CD4-positive, alpha-beta T cell (primary cell): ENCODE measurements at places on chromosomes 6 and 20.
A peak's percentile ranks its signal among the peaks of the same experiment; 100 is the strongest.

GRCh38 chr6:110609101-110609500 is 132.7 kb upstream of the SLC22A16 start:
- DNase-seq = no peak

DNA sequence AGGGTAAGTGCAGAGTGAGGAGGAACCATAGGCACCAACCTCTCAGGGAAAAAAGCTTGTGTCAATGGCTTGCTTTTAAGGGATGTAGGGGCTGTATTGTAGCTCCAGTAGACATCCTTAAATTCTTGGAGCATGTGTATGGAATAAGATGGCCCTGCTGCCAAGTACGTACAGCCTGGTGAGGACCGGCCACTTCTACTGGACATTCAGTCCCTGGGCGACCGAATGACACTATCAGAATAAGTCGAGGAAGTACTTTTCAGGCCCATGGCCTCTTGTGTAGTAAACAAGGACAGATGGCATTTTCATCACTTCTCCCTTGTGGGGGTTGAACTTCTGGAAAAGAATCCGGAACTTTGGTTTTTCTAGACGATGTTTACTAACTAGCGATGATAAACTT is 32.8 kb downstream of the GFRA4 start:
- DNase-seq = no peak

DNA sequence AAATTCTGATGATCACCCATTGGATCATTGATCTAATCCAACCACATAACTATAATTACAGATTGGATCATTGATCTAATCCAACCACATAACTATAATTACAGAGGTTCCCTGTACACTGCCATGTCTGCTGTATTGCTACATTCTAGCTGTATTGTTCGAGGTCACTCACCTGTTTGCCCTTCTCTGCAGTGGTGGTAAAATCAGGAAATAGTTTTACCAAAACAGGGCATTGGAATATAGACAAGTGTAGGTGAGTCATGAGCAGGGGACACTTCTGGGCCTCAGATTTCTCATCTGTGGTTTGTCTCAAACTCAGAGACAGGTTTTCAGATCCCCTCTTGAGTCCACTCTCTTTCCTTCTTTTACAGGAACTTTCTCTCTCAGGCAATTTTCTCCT is 9.0 kb upstream of the AFDN start:
- no peak for DNase-seq

DNA sequence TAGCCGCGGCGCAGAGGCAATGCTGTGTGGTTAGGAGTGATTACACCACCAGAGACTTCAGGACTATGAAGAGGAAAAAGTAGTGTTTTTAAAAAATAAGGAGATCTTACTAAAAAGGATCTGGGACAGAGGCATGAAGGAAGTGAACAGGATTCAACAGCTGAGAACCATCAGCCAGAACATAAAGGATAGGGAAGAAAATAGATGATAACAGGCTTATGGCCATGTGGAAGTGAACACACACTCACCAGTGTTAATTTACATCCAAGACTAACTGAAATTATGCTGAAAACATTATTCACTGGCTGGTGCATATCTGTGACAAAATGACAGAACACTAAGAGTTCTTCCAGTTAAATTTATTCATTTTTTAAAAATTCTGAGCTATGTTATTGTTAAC is 47.5 kb upstream of the BCLAF1 start:
- no peak for DNase-seq

DNA sequence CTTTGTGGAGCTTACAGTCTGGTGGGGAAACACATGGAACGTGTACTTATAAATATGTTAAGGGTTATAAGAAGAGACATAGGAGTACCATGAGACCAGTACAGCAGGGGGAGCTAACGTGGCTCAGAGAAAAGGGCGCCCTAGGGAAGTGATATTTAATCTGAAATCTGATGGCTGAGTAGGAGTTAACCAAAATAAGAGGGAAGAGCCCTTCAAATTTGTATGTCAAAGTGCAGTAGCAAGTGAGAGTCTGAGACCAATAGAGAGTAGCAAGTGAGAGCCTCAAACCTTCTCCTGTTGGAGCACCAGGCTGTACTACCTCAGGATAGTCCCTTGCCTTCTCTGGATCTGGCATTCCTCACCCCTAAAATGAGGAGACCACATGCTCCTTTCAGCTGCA is 6.1 kb upstream of the PKIG start:
- no peak for DNase-seq

GRCh38 chr6:31353384-31353945 is 3.5 kb downstream of the HLA-B start:
- no peak for DNase-seq

DNA sequence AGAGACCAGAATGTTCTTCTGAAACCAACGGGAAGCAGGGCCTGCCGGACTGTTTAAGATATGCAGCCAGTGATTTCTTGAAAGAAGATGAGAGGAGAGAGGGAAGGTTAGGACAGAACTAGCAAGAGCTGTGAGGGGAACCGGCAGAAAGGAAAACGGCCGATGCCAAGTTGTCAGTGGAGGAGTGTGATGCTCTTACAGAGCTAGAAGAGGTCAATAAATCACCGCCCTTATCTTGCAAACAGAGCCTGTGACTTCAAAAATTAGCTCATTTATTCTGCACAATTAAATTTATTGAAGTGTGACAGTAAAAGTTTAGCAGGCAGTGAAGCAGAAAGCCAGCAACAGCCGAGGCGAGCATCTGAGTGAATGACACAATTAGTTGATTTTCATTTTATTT is 509.5 kb upstream of the ID4 start:
- DNase-seq = no peak

DNA sequence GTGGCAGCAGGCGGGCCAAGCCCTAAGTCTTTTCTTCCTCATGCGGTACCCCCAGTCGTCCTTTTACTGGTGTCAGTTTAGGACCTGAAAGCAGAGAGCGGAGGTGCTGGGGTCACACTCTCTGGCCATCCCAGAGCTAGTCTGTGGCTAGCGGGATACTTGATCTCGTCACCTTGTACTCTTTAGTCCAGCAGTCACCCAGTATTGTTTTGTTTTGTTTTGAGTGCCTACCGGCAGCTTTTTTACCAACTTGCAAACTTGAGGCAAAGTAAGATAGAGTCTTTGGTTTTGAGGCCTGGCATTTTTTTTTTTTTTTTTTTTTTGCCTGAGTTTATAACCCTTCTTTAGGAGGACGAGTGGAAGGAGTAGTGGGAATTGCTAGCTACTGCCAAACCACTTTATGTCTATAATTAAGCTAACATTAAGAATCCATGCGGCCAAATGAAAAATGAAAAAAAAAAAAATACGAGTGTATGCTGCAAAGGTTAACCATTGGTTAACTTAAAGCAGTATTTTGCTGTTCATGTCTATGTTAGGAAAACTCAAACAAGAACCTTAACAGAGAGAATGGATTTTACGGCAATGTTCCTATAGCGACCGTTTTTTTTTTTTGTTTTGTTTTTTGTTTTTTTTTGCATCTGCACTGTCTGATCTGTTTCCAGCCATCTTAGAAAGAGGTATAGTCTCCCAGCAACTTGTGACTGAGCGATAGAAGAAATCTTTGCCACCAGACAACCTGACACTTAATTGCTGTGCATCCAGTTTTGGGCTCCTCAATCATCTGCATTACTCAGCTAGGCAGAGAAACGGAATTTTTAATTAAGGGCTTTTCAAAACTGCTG is 56.9 kb downstream of the FAM217A start:
- no peak for DNase-seq

- DNase-seq = no peak
Observed at GRCh38 chr6:13113981-13114593, 214.2 kb downstream of the TBC1D7 start.

DNA sequence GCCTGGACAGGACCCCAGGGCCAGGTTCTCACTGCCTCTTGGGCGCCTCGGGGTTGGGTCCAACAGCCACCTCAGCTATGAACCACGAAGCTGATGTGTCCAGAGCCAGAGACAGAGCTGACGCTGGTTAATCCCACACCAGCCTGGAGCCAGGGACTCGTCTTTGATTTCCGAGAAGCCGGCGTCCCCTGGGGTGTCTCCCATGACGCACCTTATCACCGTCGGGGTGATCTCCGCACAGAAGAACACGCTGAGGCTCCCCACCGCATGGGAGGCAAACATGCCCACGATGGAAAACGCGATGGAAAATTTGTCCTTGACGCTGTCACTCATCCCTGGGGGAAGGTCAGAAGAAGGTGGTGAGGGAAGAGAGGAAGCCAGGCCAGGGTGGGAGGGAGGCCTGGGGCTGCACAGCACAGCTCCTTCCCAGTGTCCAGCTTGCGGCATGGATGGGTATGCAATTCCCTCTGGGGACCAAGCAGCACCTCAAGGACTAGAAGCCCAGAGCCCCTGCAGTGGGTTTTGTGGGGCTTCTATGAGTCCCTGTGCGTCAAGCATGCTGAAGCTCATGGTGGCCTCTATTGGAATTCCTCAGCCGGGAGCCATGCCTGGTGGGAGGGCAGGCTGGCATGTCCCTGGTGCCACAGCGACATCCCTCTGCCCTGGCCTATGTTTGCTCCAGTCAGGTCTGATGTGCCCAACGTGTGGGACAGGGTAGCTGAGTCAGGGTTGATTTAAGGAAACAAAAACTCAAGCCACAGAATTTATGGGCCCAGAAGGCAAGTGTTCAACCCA is 25.1 kb downstream of the PSMG4 start:
- DNase-seq = no peak

- DNase-seq = no peak
Observed at GRCh38 chr6:159533568-159533967, 159.5 kb downstream of the SOD2 start.

GRCh38 chr20:2005359-2005758 is 11.5 kb upstream of the PDYN start:
- no peak for DNase-seq

DNA sequence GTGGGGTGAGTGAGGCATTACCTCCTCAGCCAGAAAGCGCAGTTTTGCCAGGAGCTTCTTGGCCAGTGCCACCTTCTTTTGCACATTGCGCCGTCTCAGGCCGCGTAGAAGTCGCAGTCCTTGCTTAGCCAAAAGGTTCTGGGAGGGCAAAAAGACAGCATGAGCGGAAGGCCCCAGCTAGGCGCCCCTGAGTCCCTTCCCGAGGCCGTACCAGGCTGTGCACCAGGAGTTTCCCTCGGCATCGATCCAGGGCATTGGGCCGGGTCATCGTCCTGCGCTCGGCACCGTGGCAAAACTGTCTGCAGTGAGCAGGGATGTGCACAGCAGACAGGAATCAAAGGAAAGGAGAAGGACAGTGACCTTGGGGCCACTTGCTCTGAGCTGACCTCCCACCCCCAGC is 20.2 kb upstream of the SPAG4 start:
- no peak for DNase-seq

GRCh38 chr20:41011551-41012067 is 17.0 kb upstream of the TOP1 start:
- DNase-seq = no peak

DNA sequence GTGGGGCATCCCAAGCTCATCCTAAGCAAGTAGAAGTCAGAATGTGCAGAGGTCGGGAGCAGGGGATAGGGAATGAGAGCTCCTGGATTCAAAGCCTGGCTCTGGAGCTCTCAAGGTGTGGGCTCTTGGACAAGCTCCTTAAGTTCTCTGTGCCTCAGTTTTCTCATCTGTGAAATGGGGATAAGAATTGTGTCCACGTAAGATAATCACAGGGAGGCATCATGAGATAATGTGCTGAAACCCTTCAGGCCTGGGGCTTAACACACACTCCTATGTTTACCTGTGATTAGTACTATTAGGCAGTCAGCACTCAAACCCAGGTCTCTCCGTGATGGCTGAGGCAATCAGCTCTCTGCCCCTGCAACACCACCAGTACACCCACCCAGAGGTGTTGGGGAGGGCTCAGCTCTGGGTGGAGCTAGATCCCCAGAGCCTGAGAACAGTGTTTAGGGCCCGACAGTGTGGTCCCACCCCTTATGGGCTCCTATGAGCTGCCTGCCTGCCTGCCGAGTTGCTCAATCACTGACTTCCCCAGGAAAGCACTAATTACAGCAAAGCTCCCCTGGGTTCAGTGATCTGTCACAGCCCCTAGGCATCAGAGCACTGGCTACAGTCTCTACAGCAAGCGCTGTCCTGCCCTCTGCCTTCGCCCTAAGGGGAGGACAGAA is 6.3 kb upstream of the SIRPA start:
- DNase-seq = no peak

GRCh38 chr6:84773431-84774156 is 9.2 kb upstream of the TBX18 start:
- DNase-seq = no peak

GRCh38 chr6:10597499-10598001 is 76.4 kb downstream of the GCNT2 start:
- DNase-seq = no peak

GRCh38 chr20:17874271-17875105 is 94.1 kb downstream of the SNX5 start:
- no peak for DNase-seq

GRCh38 chr20:48774696-48775095 is 53.1 kb downstream of the PREX1 start:
- no peak for DNase-seq

GRCh38 chr6:125213939-125214338 is 60.4 kb downstream of the TPD52L1 start:
- no peak for DNase-seq

GRCh38 chr6:15176816-15177370 is 69.0 kb upstream of the JARID2 start:
- no peak for DNase-seq

- peak; percentile 75 for DNase-seq
Observed at GRCh38 chr6:37699138-37699766, 1.6 kb upstream of the MDGA1 start.
